ENCODE measurements at places on chromosomes 4 and X. TPM values are rescaled to one million over a fixed set of nuclear protein-coding genes. Genes with fewer than 3 reads are reported as not detected.

- DNase-seq: no peak
Measured at GRCh38 chr4:126697748-126698147, 935.0 kb upstream of the INTU start.

Gene REELD1
- polyA plus RNA-seq: 0.80 TPM

Gene CT47B1
- not detected for polyA plus RNA-seq

DNA sequence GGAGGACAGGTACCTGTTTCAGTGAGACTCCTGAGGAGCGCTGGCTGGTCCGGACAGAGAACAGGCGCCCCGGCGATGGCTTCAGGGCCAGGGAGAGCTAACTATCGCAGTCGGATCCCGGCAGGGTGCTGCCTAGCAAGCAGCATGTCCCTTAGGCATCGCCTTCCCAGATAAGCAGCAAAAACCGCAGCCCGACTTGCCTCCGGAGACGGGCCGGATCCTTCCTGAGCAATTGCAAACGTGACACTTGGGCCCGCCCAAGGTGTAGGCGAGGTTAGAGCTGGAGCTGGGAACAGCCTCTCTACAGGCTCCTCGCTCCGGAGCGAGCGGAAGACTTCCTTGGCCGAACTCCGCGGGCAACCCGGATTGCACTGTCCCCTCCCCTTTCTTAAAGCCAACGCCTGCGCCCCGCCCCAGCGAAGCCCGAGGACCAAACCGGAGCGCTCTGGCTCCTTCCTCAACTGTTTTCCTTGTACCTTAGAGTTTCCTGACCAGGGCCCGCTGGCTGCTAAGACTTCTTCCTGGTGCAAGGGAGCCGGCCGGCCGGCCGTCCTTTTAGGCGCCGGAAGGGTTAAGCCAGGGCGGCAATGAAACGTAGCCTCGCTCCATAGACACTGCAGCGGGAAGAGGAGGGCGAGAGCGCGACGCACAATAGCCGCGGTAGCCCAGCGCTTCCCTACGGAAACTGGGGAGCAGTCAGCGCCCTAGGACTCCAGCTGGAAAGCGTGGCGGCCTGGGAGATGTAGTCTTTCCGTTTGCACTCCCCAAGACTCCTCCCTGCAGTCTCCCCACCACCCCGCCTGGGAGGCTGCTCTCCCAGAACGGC lies at the start of gene OPHN1:
TSS of gene OPHN1 (minus strand) at position 341 of the 826 bp plus-strand sequence. CDS start 475 bp downstream, outside the sequence.
- peak; percentile 50 for DNase-seq

Gene TMEM144
- 7.8 TPM for polyA plus RNA-seq

DNA sequence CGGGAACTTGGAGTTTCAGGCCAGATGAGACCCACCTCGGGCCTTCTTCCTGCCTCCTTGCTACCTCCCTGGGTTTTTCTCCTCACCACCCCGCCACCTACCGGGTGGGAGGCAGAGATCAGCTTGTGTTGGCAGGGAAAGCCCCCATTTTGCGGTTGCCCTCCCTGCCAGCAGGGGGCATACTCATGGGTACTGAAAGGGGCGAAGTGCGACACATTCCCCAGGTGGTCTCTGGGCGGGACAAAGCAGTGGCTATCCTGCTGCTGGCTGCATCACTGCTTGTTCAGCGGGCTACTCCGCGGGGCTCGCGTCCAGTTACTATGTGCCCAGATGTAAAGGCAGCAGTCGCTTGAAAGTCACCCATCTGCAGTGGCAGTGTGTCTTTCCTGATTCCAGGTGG lies 330.3 kb downstream of the PDHA2 start:
- no peak for DNase-seq

- no peak for DNase-seq
Measured at GRCh38 chr4:1972414-1972813, 36.4 kb downstream of the NELFA start.

Gene NDST3
- 4.5 TPM for polyA plus RNA-seq

- no peak for DNase-seq
Measured at GRCh38 chr4:56641494-56642051, 39.5 kb downstream of the HOPX start.

GRCh38 chrX:102067966-102068723 lies 57.3 kb upstream of the TCEAL2 start:
- peak; percentile 18 for DNase-seq

Gene CXCL11
- polyA plus RNA-seq: not detected

DNA sequence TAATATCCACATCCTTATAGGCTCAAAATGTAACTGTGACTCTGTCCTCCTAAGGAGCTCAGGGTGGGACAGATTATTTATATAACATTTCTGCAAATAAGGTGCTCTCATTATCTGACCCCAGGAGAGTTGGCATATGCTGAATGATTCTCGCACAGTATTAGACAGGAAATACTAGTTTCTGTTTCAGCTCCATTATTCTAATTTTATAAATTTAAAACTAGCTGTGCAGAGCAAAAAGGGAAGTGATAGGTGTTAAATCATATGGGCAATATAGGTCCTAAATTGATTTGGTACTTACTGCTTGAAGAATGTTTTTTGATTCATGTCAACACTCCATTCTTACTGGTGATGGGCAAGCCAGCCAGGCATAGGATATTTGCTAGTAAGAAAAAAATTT lies 141.5 kb downstream of the GLRA2 start:
- no peak for DNase-seq

Gene SPARCL1
- polyA plus RNA-seq: 9.2 TPM

Data from left kidney (tissue), 8 donors.